Transverse colon (tissue), 4 donors: ENCODE measurements at places on chromosomes 12 and 14.

- no peak for DNase-seq
These were observed 35.2 kb upstream of the SLC38A1 start for GRCh38 chr12:46304070-46304469.

DNA sequence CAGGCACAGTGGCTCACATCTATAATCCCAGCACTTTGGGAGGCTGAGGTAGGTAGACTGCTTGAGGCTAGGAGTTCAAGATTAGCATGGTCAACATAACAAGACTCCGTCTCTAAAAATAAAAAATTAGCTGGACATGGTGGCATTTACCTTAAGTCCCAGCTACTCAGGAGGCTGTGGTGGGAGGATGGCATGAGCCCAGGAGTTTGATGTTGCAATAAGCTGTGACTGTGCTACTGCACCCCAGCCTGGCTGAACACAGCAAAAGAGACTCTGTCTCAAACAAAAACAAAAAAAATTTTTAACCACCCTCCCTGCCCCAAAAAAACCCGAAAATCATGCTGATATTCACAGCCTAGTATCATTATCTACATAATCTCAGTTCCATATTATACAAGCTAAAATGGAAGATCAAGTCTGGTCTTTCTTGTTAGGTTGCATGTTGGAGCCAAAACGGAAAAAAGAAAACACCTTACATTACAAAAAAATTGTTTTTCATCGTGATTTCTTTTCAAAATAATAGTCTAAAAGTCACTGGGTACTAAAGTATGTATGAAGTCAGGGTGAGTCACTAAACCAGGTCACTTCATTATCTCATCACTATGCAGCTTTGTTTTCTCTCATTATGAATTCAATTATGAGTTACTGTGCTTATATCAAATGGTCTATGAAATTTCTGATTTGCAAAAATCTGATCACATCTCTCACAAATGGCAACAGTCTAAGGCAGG, 13.8 kb downstream of the GXYLT1 start:
- no peak for DNase-seq

GRCh38 chr14:103675957-103676356, 39.3 kb downstream of the XRCC3 start:
- DNase-seq = no peak

DNA sequence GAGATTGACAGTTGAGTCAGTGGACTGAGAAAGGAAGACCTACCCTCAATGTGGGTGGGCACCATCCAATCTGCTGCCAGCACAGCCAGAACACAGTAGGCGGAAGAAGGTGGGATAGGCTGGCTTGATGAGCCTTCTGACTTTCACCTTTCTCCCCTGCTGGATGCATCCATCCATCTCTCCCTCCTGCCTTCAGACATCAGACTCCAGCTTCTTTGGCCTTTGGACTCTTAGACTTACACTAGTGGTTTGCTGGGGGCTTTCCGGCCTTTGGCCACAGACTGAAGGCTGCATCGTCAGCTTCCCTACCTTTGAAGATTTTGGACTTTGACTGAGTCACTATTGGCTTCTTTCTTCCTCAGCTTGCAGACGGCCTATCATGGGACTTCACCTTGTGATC, 456.5 kb upstream of the MIS18BP1 start:
- no peak for DNase-seq

DNA sequence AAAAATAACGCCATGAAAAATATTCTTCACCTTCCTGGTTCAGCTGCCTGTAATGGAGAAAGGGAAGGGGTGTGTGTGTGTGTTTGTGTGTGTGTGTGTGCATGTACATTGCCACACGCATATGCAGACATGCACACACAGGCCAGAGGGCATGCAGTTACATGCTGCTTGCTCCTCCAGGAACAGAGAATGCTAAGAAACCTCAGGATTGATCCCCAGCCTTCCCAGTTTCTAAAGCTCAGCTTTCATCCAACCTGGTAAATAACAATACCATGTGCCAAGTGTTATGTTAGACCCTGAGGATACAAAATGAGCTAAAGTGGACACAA, 241.7 kb downstream of the SPTSSA start:
- no peak for DNase-seq

- no peak for DNase-seq
These were observed 56.5 kb downstream of the DAD1 start for GRCh38 chr14:22532345-22533056.

GRCh38 chr12:55930771-55931316, at the start of gene DGKA:
TSS of gene DGKA (plus strand) at chr12:55931162. CDS start at chr12:55936504, 5,342 bp downstream.
- peak; percentile 73 for DNase-seq

DNA sequence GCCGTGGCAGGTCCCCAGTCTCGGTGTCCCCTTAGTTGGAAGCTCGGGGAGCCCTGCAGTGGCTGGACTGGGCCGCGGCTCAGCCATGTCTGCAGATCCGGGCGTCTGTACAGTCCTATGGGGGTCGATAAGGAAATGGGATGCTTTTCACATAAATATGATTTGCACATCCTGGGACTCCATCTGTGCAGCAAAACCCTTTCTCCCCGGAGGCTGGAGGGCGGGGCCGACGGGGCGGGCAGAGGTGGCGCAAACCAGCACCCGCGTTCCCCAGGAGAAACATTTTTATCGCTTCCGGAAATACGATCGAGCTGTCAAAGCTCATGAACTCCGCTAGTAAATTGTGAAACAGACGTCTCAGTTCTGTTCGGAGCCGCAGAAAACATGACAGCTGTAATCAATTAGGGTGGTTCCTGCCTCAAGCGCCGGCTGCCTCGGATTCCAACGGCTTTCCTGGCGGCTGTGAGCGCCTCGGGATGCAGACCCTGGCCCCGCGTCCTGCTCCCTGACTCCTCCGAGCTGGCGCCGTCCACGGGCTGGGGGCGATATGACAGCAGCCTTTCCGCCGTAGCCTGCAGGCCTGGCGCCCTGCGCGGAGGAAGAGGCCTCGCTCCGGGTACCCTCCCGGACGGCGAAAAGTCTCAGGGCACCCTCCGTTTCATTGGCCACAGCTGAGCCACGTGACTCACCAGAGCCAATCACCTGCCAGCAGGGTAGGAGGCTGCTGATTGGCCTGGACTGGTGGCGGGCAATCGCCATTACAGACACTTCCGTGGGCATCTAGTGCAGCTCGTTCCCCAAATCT, 23.0 kb downstream of the DIO3 start:
- DNase-seq = no peak

- peak; percentile 14 for DNase-seq
These were observed 208.6 kb downstream of the SLC38A4 start for GRCh38 chr12:46617167-46617566.

DNA sequence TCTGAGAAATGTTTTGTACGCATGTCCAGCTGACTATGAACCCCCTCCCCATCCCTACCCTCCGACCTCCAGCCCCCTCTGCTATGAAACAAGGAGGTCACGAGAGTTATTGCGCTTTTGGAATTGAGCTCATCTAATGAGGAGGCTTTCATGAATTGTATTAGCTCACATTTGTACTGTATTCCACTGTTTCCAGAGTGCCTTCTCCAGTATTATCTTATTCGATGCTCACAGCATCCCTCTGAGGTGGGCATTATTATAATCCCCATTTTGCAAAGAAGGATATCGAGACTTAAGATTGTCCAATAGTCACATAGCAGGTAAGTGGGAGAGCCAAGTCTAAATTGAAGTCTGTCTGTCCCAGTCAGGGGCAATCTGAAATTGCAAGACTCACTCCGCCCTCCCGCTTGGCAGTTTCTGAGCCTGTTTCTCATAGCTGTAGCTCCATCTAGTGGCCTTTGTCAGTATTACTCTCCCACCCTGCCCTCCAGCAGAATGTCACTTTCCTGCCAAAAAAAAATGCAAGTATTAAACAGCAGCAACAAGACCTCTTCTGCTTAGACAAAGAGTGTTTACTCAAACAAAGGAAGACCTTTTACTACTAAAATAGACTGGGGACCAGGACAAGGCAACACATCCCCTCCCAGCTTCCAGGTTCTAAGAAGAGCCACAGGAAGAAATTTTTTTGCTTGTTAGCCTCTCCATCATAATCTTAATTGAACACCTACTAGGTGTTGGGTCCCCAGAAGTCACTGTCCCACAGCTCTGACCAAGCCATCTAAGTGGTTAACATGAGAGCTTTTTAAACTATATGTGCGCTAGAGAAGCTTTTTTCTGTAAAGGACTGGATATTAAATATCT, 48.6 kb upstream of the TMEM233 start:
- peak; percentile 50 for DNase-seq

- no peak for DNase-seq
These were observed 113.8 kb upstream of the FOXG1 start for GRCh38 chr14:28652782-28653181.

DNA sequence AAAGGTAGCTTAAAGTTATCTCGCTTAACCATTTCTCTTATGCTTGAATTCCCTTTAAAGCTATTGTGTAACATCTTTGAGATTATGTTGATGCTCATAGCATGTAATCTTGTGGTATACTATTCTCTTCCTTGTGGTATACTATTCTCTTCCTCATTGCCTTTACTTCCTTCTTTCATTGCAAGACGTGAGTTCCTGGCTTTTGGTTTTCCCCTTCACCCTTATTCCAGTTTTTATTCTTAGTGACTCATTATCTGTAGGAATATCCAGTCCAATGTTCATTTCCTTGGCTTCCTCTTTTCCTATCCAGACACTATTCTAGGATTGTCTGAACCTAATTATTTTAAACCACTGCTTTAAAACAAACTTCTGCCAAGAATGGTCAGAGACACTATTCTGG, 564.0 kb downstream of the CCER1 start:
- DNase-seq = no peak

GRCh38 chr12:22399464-22400180, 65.1 kb upstream of the ST8SIA1 start:
- no peak for DNase-seq

- DNase-seq = no peak
These were observed 591 bp downstream of the GXYLT1 start for GRCh38 chr12:42144158-42144407.

GRCh38 chr12:103556890-103557627, 30.0 kb upstream of the STAB2 start:
- DNase-seq = no peak

DNA sequence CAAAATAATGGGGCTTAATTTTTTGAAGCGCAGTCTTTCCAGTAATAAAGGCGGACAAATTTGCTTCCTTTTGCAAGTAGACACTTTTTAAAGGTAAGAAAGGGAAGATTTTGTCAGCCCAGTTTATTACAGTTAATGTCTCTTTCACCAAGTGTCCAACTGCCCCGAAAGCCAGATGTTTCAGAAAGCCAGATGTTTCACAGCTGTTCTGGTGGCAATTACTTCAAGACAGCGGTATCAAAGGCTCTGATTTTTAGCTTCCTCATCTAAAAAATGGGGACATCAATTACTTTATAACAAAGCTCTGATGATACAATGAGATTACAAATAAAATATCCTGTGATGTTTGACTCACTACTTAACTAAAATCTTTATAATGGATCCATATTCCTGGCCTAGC, 1.0 kb downstream of the WBP11 start:
- DNase-seq = no peak

- no peak for DNase-seq
These were observed 12.4 kb downstream of the BEST3 start for GRCh38 chr12:69686731-69687130.

DNA sequence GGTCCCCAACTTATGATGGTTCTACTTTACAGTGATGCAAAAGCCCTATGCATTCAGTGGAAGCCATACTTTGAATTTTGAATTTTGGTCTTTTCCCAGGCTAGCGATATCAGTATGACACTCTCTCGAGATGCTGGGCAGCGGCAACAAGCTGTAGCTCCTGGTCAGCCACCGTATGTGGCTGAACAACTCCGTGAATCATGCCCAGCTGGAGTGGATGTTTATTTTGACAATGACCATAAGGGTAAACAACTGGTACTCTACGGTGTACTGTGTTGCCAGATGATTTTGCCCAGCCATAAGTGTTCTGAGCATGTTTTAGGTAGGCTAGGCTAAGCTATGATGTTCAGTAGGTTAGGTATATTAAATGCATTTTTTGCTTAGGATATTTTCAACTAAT, 8.2 kb upstream of the ZNF410 start:
- DNase-seq = no peak

DNA sequence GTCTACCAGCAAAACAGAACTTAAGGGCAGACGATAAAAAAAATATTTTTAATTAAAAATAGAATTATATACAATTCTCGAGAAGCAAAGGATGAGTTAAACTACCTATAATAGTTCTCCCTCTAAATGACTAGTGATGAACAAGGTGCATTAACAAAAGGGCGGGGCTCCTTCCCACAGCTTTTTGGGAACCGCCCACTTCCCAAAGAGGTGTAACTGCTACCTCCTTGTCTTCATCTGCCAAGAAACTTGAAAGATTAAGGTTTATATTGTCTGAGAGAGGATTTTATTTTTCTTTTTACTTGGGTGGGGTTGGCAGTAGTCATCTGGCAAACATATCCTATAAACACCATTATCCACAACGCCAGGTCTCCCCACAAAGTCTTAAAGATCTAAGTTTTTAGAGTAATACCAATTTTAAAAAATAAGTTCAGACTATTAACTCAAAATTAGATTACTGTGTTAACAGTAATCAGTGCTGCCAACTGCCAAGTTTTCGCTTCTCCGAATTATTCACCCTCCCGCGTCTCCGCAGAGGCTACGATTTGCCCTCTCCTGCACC, 938 bp downstream of the RALGAPA1 start:
- DNase-seq = peak; percentile 63

DNA sequence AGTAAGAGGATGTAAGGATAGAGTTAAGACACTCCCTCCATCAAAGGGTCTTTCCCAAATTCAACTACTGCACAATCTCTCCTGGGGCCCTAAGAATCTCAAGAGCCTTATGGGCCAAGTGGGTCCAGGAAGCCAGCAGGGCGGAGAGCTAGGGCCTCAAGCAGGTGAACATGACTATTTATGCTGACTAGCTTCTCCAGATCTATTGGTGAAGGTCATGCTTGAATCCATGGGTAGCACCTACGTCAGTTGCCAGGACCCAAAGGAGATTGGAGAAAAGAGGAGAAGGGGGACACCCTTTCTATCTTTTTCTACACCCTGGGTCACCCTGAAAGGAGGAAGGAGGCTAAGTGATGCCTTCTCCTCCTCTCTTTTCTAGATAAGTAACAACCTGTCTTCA, 534.2 kb upstream of the MIS18BP1 start:
- no peak for DNase-seq

DNA sequence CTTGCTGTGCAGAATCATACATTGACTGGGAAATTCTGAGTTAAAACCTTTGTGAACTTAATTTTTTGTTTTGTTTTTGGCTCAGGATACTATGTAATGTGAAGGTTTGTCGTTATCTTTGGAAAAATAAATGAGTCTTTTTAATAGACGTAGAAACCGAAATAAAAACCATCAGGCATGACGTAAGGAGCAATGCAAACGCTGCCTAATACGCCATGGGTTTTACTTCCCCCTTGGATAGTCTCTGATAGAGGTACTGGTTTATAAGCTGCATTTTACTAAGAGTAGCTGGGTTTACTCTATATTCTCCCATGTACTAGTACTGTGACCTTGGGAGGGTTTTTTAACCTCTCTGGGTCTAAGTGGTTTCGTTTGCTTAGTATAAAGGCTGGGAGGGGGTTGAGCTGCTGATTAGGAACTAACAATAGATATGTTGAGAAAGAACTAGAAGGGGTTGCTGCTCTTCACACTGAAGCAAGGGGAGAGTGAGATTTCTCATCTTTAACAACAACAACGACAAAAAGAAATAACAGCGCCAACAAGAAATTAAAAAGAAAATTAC, 66.8 kb upstream of the SLCO1C1 start:
- DNase-seq = no peak
